ENCODE measurements at places on chromosomes 1 and 21.

- DNase-seq = no peak
Observed at GRCh38 chr1:246280551-246280950, 226.5 kb downstream of the SMYD3 start.

DNA sequence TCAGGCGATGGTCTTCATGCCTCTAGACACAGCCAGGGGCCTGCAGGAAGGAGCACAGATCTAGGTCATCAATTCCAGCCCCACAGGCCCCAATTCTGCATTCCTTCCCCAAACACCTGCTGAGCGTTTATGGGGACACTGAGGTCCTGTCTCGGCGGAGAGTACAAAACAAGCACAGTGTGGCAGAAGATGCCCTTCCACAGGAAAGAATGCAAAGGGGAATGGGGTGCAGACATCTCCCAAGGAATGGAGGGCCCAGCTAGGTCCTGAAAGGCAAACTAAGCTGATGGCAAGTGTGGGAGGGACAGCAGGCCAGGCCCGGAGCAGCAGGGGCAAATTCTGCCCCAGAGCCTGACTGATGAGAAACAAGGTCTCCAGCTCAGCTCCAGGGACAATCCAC is 3.5 kb upstream of the S100A8 start:
- DNase-seq = peak; percentile 8

- DNase-seq = no peak
Observed at GRCh38 chr1:64895500-64895899, 70.8 kb downstream of the JAK1 start.

- DNase-seq = no peak
Observed at GRCh38 chr1:46940307-46940706, 969 bp downstream of the CYP4A11 start.

GRCh38 chr1:1601564-1602303 is 1.8 kb upstream of the FNDC10 start:
- DNase-seq = no peak

GRCh38 chr21:44436111-44436611 is 19.1 kb upstream of the LRRC3 start:
- peak; percentile 55 for DNase-seq

DNA sequence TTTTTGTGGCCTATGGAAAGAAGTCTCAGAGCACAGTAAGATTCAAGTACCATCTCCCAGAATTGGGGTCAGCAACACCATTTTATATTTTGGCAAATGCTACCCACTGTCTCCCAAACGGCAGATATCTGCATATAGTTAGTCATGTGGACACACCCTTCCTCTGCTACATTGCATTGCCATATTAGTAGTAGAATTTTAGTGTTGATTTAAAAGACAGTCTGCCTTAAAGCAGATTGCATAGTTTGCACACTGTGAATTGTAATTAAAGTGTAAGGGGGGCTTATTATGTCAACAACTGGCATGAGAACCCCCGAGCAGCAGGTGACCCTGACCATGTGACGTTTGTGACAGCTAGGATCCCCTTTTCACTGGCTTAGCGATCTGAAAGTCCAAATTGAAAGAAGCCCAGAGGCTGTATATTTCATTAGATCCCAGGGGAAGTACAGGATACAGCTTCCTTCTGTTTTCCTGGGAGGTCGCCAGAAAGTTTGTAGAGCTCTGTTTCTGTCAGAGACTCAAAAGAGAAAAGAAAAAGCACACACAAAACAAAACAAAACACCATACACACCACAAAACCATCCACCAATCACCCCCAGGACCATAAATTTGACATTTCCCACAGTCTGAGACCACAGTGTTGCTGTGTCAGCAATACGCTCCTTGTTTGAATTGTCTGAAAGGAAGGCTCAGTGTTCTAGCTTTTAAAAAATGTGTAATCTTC is 172.4 kb downstream of the NFIA start:
- no peak for DNase-seq

- no peak for DNase-seq
Observed at GRCh38 chr21:33981391-33982101, 65.9 kb upstream of the ATP5PO start.

- no peak for DNase-seq
Observed at GRCh38 chr1:218382261-218382660, 37.1 kb downstream of the TGFB2 start.
